ENCODE measurements at places on chromosomes 12 and 14.

- no peak for DNase-seq
These were observed 90.8 kb downstream of the LIN7A start for GRCh38 chr12:80846952-80847351.

DNA sequence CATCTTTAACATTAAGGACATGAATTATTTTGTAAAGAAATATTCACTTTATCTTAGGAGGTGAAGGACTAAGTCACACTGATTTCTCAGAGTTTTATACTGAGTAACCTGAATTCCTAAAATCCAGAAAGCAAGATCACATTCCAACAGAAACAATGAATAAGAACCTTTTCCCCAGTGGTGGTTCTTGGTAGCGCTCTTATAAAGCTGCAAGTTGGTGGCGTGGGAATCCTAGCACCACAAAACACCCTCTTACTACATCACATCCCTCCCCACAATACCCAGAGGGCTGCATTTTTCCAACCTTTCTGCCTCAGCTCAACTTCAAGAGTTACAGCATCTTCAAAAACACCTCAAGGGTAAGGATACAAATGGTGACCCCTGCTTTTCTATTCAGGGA lies 44.0 kb upstream of the SMUG1 start:
- DNase-seq, result no peak

GRCh38 chr14:74973905-74974363 lies 18.5 kb upstream of the PGF start:
- DNase-seq, result no peak

DNA sequence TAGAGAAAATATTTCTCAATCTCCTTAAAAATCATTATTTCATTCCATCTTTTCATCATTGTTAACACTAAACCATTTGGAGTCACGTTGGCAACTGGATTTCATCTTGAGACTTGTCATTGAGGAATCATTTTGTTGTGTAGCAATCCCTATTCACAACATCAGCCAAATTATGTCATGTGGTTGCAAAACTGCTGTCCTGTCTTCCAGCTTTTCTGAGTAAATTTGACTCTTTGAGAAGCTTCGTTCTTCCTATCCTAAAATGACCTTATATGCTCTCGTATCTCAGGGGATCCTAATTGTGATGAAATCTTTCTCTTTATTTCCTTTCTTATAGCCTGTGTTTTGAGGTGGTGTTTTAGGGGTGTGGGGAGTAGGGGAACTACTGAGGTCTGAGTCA lies 30.6 kb upstream of the KICS2 start:
- DNase-seq, result no peak

DNA sequence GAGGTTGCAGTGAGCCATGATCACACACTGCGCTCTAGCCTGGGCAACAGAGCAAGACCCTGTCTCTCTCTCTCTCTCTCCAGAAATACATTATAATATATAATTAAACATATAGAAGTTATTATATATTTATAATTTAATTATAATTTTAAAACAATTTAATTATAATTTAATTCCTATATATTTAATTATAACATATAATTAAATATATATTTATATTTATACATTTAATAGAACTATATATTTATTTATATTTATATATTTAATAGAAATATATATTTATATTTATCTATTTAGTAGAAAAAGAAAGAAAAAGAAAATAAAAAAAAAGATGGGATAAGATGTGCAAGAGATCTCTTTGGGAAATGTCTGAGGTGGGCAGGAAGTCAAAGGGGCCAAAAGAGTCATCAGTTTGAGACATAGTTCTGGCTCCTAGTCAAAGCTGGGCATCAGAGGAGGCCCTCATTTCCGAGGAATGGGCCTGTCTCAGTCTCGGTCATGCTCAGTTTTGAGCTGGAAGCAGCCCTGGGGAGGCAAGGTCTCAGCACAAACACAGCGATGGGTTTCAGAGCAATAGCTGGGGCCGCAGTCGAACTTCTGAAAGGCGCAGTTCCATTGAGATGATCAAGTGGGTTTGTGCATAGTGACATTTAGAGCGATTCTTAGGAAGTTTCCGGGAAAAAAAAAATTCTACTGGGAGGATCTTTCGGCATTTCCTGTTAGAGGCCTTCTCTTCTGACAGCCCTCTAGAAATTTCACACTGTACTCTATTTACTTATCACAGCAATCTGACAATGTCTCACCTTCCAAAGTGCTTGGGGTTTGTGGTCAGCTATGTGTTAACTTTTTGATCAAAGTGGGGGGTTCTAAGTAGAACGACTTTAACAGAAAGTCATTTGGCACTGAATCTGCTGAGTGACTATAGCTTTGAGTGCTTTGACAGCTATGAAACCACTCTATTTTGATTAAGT lies 58.7 kb upstream of the GZMB start:
- DNase-seq, result no peak

GRCh38 chr12:56634837-56635791 lies 5.0 kb upstream of the BAZ2A start:
- DNase-seq, result peak; percentile 78

- DNase-seq, result no peak
These were observed 451.7 kb downstream of the NPAS3 start for GRCh38 chr14:33390335-33390734.

DNA sequence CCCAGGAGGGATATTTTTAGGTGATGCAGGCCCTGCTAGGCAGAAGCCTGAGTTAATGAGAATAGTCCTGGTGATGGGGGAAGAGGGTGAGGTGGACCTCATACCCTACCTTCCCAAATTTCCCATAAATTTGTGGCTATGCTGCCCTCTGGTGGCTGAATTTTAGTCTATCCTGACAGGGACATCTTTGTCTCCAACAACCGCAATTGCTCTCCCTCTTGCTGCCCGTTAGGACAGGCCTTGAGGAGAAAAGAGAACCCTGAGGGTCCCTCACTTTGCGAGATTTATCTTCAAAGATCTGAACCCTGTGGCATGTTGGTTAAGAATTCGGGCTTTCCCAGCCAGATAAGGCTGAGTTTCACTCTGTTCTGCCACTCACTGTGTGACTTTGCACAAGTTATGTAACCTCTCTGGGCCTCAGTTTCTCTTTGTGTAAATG lies 9.8 kb upstream of the ZNF385A start:
- no peak for DNase-seq

- DNase-seq, result no peak
These were observed 318.0 kb downstream of the BCAT1 start for GRCh38 chr12:24630856-24631255.

DNA sequence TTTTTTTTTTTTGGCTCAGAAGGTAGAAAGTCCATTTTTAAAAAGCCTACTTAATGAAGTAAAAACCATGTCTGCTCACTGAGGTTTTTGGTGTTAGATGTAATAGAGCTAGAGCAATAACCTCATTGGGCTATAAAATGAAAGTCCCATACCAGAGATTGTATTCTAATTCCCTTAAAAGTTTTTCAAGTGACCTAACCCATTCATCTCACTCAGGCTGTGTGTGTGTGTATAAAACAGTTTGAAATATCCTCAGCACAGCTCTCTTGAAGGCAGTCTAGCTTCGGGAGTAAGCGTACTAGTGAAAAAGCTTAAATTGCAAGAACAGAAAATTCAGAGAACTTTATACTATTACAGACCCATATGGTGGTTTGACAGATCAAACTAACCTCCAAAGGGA lies 313.8 kb downstream of the CEP128 start:
- DNase-seq, result no peak

GRCh38 chr12:50901685-50902113 lies 50.6 kb upstream of the HIGD1C start:
- no peak for DNase-seq

GRCh38 chr12:103043531-103044486 lies 86.3 kb downstream of the ASCL1 start:
- DNase-seq, result no peak

GRCh38 chr14:73759183-73759713 lies 45.1 kb upstream of the PNMA1 start:
- DNase-seq, result peak; percentile 89

- DNase-seq, result no peak
These were observed 314.5 kb upstream of the LMO3 start for GRCh38 chr12:16920451-16920850.

GRCh38 chr14:103118018-103118662 lies 5.1 kb upstream of the TNFAIP2 start:
- DNase-seq, result peak; percentile 92

DNA sequence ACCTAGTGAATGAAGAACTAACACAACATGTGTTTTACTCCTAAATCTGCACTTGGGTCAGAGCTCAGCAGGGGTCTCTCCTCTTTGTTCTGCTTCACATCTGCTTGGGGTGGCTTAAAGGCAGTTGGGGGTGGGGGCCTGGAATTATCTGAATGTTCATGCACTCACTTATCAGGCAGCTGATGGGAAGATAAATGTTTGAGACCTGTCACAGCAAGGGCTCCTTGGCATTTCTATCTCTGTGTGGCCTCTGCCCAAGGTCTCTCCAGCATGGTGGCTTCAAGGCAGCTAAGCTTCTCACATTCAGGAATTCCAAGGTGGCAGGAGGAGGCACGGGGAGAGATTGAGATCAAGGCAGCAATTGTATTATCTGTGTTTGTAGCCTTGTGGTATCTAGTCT lies 6.4 kb upstream of the HMGA2 start:
- no peak for DNase-seq

- peak; percentile 84 for DNase-seq
These were observed 96.9 kb upstream of the TMPO start for GRCh38 chr12:98418357-98419075.

DNA sequence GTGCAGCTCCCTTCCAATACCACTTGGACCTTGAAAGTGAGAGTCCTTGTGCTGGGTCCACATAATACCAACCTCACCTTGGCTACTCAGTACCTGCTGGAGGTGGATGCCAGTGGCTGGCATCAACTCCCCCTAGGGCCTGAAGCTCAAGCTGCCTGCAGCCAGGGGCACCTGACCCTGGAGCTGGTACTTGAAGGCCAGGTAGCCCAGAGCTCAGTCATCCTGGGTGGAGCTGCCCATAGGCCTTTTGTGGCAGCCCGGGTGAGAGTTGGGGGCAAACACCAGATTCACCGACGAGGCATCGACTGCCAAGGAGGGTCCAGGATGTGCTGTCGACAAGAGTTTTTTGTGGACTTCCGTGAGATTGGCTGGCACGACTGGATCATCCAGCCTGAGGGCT lies 5.7 kb upstream of the INHBE start:
- DNase-seq, result no peak

- DNase-seq, result no peak
These were observed 224.4 kb upstream of the KRR1 start for GRCh38 chr12:75735853-75736252.

DNA sequence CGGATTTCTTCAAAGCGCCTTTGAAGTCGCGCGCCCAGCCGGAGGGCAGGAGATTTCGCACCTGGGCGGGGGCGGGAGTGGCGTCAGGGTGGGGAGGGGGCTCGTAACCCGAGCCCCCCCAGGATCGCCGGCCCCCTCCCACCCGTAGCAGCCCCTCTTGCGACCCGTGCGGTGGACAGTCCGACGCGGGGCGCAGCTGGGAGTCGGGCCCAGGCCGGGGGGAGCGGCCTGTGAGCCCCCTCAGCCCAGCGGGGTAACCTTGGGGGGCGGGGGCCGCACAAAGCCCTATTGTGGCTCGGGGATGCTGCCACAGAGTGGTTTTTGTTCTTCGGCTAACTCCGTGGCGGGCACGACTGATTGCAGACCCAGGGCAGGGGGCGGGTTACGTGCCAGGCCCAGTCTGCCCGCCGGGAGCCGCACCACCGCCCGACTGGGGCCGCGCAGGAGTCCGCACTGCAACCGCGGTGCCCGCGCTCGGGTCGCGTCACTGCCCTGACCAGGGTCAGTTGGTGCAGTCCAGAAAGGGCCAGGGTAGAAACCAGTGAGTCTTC lies 4.2 kb upstream of the AAAS start:
- DNase-seq, result peak; percentile 58

- DNase-seq, result no peak
These were observed 2.4 kb downstream of the DHH start for GRCh38 chr12:49092086-49092815.

GRCh38 chr12:12441429-12441807 lies 84.5 kb downstream of the BORCS5 start:
- DNase-seq, result no peak

- no peak for DNase-seq
These were observed 3.1 kb downstream of the DIP2B start for GRCh38 chr12:50507930-50508329.

DNA sequence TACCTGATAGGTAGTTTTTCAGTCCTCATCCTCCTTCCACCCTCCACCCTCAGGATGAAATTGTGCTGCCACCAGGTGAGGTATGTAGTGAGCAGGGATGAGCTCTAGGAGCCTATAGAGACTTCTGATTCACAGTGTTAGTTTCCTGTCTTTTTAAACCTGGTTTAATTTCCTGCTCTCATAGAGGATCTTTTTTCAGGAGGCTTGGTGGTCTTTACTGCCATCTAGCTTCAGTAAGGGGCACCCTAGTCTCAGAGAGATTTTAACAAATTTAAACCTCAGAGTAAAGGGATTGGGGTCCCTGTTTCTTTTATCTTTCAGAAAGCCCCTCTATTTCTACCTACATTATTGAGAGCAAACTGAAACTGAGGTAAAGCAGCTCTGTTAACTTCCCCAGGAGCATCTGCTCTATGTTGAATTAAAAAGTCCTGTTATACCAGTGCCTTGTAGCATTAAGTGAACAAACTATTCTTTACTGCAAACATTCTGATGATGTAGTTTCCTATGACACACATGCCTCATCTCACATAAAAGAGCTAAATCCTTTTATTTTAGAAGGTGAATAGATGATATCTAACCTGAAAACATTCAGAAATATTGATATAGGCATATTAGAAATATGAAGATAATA lies 172.2 kb upstream of the DDHD1 start:
- no peak for DNase-seq

GRCh38 chr12:90216815-90217214 lies 508.2 kb upstream of the ATP2B1 start:
- no peak for DNase-seq

DNA sequence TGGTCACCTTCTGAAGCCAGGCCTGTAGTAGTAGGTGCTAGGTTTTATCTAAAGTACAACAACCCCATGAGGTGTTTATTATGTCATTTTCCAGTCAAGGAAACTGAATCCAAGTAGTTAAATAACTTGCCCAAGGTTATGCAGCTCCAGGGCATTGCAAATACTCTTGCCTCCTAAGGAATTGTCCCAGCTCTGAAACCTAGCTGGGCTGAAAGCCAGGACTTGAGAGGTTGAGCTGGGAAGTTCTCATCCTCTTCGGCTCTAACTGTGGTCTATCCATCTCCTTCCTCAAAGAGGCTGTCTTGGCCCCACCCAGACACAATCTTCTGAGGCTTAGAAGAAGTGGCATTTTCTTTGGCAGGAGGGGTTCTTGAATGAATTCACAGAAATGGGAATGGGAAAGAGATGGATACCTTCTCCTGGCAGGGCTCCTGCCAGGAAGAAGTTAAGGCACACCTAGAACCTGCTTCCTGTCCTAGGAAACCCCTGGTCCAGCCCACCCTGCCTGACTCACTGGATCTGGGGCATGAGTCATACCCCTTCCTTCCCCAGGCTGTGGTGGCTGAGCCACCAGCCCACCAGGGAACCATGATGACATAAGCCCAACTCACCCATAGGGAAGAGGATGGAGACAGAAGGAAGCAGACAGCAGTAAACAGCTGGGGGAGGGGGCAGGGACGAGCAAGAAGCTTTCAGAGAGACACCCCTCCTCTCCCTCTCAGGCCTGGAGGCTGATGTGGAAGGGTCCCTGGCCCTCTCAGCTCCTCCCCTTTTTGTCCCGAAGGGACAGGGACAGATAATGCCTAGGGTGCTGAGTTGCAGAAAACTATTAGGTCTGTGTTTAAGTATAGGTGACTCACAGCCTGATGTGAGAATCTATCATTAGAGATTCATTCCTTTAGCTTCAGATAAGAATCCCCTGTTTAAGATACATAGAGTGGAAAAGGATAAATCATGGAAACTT lies 2.1 kb upstream of the PLEK2 start:
- DNase-seq, result no peak

GRCh38 chr12:14278294-14278953 lies 87.1 kb upstream of the ATF7IP start:
- no peak for DNase-seq

- DNase-seq, result no peak
These were observed 49.4 kb upstream of the TMCC3 start for GRCh38 chr12:94699801-94700200.

Measured in Right ventricle myocardium superior (tissue), 1 donor.